PC-9 (cell line): ENCODE measurements at places on chromosomes 4 and X. TPM values are rescaled to one million over a fixed set of nuclear protein-coding genes. Genes with fewer than 3 reads are reported as not detected.

- no peak overlapping the region for H3K27ac ChIP-seq
- no peak overlapping the region for H3K4me3 ChIP-seq
Measured at GRCh38 chr4:150207871-150208270, 129.6 kb downstream of the DCLK2 start.

DNA sequence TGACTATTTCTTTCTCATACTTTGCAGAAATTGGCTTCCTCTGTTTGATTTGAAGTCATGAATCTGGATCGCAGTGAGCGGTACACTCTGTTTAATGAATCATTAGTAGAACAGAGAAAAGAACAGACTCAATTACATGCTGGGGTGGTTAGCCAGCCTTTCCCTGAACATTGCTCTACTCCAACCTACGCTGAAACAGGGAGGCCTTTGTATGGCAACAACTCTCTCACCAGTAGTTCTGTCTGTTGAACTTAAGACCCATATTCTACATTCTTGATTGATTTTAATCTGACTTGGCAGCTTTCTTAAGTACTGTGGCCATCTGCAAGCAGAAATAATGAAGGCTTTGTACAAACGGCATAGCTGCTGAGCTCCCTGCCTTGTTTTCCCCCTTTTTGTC is 19.0 kb upstream of the AP1S2 start:
- no peak for DNase-seq
- no peak overlapping the region for H3K4me3 ChIP-seq
- H3K4me1 ChIP-seq = no peaks in the 10 kb centered on the region

- H3K27me3 ChIP-seq = 0 out of 2 replicates have a peak, but pooled peaks cover 3% of the 10 kb centered on the region
- H3K4me1 ChIP-seq = no peaks in the 10 kb centered on the region
- DNase-seq = no peak
- no peaks in the 10 kb centered on the region for H3K36me3 ChIP-seq
Measured at GRCh38 chrX:12390301-12390700, 252.0 kb downstream of the FRMPD4 start.

PALLD gene
- 139 and 156 TPM in 2 replicates for total RNA-seq

XAGE2 gene
- total RNA-seq = not detected in 2 replicates

DNA sequence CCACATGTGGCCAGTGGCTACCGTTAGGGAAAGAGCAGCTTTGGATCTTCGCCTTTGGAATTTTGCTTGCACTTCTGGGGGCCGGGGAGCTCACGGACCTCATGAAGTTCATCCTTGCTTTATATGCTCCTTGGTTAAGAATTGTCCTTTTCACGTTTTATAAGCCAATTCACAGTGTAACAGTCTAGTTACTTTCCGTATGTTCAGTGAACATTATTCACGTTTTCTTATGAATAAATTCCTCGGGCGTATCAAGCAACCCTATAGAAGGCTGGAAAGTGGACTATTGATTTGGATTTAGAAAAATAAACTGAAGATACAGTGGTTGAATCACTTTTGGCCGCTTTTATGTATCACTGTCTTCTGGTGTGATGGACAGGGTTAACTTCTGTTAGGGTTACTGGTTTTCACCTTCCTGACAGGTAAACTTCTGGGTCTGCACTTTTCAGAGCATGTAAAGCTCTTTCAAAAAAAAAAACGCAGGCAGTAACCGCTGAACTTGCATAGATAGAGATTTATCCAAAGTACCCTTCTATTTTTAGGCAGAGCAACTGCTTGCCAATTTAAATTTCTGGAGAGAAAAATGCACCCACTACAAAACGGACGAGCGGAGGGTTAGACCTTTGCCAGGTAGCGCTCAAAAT is 569 bp upstream of the PDLIM5 start:
- no peak for DNase-seq
- H3K27ac ChIP-seq = peak overlapping the region; percentile 29; the same call in 1 of the 2 replicates
- H3K4me3 ChIP-seq = peak overlapping the region; percentile 98
- peaks cover 8% of the 10 kb centered on the region for H3K36me3 ChIP-seq
- H3K27me3 ChIP-seq = no peaks in the 10 kb centered on the region
- peaks cover 26% of the 10 kb centered on the region for H3K4me1 ChIP-seq

GRCh38 chrX:118345045-118345463 is 852 bp upstream of the WDR44 start:
- DNase-seq = no peak
- peaks cover 33% of the 10 kb centered on the region for H3K4me1 ChIP-seq
- H3K27me3 ChIP-seq = no peaks in the 10 kb centered on the region
- H3K36me3 ChIP-seq = no peaks in the 10 kb centered on the region
- H3K4me3 ChIP-seq = peak overlapping the region; percentile 71

EFHC2 gene
- total RNA-seq = 1.6 and 4.3 TPM in 2 replicates

DNA sequence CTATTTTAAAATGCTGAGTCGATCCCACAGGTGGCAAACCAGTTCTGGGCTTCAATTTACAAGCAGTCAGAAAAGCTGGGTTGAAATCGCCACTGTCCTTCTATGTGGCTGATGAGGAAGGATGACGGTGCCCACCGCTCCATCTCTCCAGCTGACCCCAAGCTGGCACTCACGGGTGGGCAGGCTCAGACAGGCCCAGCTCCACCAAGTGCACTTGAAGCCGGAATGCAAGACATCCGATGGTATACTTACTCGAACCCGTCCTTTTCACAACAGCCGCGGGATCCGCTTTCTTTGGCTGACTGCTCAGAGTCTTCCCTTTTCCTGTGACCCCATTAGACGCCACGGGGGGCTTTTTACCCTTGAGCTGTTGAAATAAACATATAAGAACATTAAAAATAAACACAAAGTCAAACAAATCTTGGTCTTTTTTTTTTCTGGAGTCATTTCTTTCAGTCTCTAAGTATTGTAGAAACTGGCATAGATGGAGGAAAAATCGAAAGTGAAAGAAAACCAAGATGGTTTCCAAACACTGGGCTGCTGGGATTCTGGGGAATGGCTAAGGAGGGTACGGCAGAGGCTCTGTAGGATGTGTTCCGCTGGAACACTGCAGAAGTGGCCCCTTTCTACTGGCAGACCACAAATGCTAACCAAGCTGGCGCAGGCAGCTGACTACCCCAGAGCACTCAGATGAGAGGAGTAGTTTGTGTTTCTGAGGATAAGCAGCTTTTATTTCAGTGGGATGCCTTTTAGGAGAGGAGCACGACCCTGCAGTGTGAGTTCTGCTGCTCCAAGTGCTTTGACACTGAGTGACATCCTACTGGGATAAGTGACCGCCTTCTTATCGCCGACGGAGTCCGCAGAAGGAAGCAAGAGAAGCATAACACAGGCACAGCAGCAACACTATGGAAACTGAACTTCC is 160.9 kb downstream of the AFAP1 start:
- DNase-seq = no peak
- H3K27me3 ChIP-seq = no peaks in the 10 kb centered on the region
- H3K36me3 ChIP-seq = peaks cover 53% of the 10 kb centered on the region

GRCh38 chr4:10667701-10668326 is 16.8 kb downstream of the CLNK start:
- H3K4me3 ChIP-seq = no peak overlapping the region
- no peaks in the 10 kb centered on the region for H3K4me1 ChIP-seq
- H3K36me3 ChIP-seq = no peaks in the 10 kb centered on the region
- DNase-seq = no peak

GRCh38 chr4:126924237-126924636 is 708.5 kb upstream of the INTU start:
- no peaks in the 10 kb centered on the region for H3K36me3 ChIP-seq
- no peak overlapping the region for H3K4me3 ChIP-seq
- no peaks in the 10 kb centered on the region for H3K4me1 ChIP-seq
- H3K27ac ChIP-seq = no peak overlapping the region
- no peak for DNase-seq

- H3K36me3 ChIP-seq = no peaks in the 10 kb centered on the region
- peaks cover 19% of the 10 kb centered on the region for H3K4me1 ChIP-seq
- no peak for DNase-seq
- no peaks in the 10 kb centered on the region for H3K27me3 ChIP-seq
- H3K4me3 ChIP-seq = no peak overlapping the region
Measured at GRCh38 chr4:14887842-14888433, 114.3 kb upstream of the CPEB2 start.

DNA sequence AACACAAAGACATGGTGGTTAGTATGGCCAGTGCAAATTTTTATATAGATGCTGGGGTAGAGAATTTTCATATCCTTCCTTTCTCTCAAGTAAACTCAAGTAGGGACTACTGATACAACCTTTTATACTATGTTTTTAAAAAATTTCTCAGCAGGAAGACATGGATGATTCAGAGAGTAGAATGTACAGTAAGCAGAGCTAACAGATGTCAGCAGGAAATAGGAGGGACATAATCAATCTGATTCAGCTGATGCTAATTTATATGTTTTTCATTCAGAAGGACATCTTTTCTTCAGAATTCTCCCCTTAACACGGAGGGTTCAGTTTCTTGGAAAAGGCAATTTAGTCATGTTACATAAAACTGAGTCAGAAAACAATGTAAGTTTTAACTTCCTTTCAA is 95.4 kb downstream of the GRIA2 start:
- H3K27ac ChIP-seq = no peak overlapping the region
- no peak for DNase-seq
- no peaks in the 10 kb centered on the region for H3K36me3 ChIP-seq
- no peak overlapping the region for H3K4me3 ChIP-seq
- H3K27me3 ChIP-seq = no peaks in the 10 kb centered on the region
- H3K4me1 ChIP-seq = no peaks in the 10 kb centered on the region

ITGB1BP2 gene
- 5.2 and 5.4 TPM in 2 replicates for total RNA-seq

SMPX gene
- total RNA-seq = not detected in 2 replicates

BRS3 gene
- total RNA-seq = not detected in 2 replicates

DNA sequence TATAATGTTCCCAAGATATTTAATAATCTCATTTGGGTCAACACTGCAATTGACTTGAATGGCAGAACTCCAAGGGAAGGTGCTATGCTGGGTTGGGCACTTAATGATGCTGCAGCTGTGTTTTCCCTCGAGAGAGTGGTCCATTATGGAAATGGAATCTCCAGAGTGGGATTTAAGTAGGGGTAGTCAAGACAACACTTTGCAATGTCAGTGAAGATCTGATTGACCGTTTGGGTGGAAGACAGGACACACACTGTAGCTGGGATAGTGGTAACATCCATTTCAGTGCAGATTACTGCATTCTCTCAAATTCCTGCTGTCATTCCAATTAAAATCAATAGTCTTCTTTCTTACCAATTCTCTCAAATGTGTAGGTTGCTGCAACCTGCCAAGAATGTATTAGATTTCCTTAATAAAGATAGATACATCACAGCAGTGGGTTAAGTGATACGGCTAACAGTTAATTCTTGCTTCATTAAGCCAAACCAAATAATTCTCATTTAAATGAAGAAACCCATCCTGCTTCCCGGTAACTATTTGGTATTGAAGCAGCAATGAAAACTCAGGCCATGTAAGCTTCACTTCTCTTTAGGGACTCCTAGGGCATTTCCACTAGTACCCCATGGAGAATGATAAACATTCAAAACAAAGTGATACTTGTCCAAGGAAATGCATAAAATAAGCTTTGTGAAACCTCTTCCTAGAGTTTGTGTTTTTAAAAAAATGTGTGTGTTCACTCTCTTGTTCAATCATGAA is 40.5 kb upstream of the RASGEF1B start:
- no peak for DNase-seq
- H3K27ac ChIP-seq = no peak overlapping the region
- H3K4me1 ChIP-seq = no peaks in the 10 kb centered on the region
- H3K27me3 ChIP-seq = no peaks in the 10 kb centered on the region
- no peak overlapping the region for H3K4me3 ChIP-seq
- no peaks in the 10 kb centered on the region for H3K36me3 ChIP-seq

DNA sequence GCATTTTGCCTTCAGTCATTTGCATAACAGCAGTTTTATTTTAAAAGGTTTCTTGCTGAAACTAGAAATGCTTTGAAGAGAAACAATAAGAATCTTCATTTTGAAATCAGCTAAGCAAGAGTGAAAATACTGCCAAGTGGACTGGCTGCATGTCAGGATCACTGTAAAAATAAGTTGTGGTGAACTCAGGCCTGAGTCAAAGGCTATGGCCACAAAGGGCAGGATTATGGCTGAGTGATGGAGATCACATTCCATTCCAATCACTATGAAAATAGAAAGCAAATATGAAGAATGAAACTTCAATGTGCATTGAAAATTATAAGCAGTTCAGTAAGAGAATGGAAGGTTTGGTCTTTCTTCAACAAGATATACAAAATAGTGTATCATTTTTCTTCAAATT is 224.5 kb downstream of the PCDH18 start:
- no peaks in the 10 kb centered on the region for H3K27me3 ChIP-seq
- H3K4me1 ChIP-seq = no peaks in the 10 kb centered on the region
- H3K4me3 ChIP-seq = no peak overlapping the region
- H3K27ac ChIP-seq = no peak overlapping the region
- no peaks in the 10 kb centered on the region for H3K36me3 ChIP-seq

MAGEB2 gene
- total RNA-seq = not detected in 2 replicates

GNRHR gene
- total RNA-seq = not detected in 2 replicates

CXCL10 gene
- total RNA-seq = not detected in 2 replicates

DNA sequence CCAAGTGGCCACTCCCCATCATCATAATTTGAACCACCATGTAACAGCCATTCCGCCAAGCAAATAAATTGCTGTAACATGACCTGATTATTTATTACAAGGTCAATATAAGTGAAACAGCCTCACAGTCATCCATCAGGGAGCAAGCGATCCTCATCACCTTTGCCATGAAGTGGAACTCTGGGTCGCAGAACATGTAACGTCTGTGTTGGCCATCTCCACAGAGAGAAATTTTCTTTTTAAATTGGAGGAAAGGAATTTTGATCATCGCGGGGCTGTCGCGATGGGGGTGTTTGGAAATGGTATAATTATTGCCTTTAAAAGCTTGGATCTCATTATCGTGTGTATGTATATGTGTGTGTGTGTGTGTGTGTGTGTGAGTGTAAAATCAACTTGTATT is 90.2 kb downstream of the SHOX start:
- no peak overlapping the region for H3K4me3 ChIP-seq
- H3K4me1 ChIP-seq = no peaks in the 10 kb centered on the region
- H3K27me3 ChIP-seq = no peaks in the 10 kb centered on the region
- no peak for DNase-seq
- H3K27ac ChIP-seq = no peak overlapping the region

GRCh38 chr4:95867919-95868318 is 28.0 kb downstream of the PDHA2 start:
- no peak for DNase-seq
- no peaks in the 10 kb centered on the region for H3K27me3 ChIP-seq
- H3K4me1 ChIP-seq = no peaks in the 10 kb centered on the region
- H3K36me3 ChIP-seq = no peaks in the 10 kb centered on the region
- H3K4me3 ChIP-seq = no peak overlapping the region

- no peak overlapping the region for H3K4me3 ChIP-seq
- H3K27me3 ChIP-seq = no peaks in the 10 kb centered on the region
- DNase-seq = no peak
Measured at GRCh38 chr4:70660106-70660505, 6.2 kb downstream of the JCHAIN start.

EREG gene
- total RNA-seq = 0.46 and 0.58 TPM in 2 replicates

GRCh38 chr4:140609548-140610425 is 41.0 kb upstream of the UCP1 start:
- no peak for DNase-seq
- no peaks in the 10 kb centered on the region for H3K27me3 ChIP-seq
- H3K27ac ChIP-seq = no peak overlapping the region
- H3K4me3 ChIP-seq = no peak overlapping the region
- H3K4me1 ChIP-seq = no peaks in the 10 kb centered on the region; the same call in 1 of the 2 replicates

DDX53 gene
- total RNA-seq = not detected in 2 replicates

- H3K4me3 ChIP-seq = no peak overlapping the region
- H3K36me3 ChIP-seq = no peaks in the 10 kb centered on the region
- H3K27me3 ChIP-seq = no peaks in the 10 kb centered on the region
- H3K4me1 ChIP-seq = peaks cover 15% of the 10 kb centered on the region
- peak overlapping the region; percentile 80 for H3K27ac ChIP-seq
Measured at GRCh38 chrX:46770000-46770816, 11.3 kb upstream of the SLC9A7 start.
